ENCODE measurements at places on chromosomes 3 and 15.

GRCh38 chr3:111051354-111051753, 20.3 kb upstream of the NECTIN3 start:
- no peak for DNase-seq

DNA sequence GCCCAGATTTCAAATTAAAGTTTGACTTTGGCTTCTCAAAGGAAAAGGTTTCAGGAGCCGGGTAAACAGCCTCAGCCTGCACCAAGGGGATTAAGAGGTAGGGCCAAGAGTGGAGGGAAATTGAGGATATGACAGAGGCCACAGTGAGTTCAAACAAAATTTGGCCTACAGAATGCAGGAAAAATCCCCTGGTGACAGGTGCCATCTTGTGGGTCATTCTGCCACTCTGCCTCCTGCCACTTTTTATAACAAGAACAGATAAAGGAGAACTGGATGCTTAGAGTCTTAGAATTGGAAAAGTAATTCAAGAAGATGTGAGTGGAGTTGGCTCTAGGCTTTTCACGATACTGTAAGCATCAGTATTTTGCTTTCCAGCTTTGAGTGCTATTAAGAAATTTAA, 253.2 kb downstream of the NR2F2 start:
- no peak for DNase-seq

DNA sequence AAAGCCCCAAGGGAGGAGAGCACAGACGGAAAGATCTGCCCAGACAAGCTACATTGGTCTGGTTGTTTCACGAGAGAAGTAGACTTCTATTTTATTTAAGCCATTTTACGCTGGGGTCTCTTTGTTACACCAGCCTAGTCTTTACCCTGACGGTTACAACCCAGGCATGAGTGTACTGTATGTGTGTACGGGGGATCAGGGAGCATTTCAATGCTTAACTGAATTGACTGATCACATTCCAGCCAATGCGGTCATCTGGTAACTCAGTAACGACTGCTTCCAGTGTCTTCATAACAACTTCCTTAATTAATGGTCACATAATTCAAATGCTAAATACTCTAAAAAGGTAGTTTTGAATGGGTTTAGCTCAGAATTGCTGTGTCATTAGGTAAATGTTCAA, 288.6 kb downstream of the FOXP1 start:
- DNase-seq, result no peak

DNA sequence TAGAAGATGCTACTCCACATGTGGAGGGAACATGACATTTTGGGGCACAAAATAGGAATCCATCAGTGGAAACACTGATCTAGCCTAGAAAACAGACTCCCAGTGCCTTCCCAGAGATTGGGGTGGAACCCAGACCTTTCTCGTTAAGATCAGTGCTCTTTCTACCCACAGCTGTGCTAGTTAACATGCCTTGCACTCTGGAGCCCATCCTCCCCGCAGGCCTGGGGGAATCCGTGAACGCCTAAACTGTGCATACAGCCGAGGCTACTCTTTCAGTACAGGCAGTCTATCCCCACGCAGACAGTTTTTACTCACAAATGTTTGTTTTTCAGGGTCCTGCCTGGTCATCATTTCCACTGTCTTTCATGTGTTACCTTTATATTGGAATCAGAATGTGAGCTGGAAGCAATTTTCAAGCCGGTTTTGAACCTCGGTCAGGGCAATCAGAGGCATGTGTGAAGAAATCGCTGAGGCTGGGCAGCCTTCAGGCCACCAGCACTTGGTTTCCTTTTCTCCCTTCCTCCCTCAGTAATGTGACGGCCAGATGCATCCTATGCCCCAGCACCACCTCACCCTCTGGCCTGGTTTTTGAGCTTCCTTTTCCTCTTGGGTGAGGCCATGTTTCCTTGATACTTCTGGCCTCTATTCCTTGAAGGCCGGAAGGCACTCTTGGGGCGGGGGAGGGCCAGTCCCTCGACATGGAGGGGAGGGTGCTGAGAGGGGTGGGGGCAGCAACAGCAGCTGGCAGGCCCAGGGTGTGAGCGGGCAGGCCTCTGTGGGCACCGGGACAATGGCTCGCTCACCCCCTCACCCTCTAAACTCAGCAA, 123.6 kb upstream of the GALNT15 start:
- DNase-seq, result no peak

DNA sequence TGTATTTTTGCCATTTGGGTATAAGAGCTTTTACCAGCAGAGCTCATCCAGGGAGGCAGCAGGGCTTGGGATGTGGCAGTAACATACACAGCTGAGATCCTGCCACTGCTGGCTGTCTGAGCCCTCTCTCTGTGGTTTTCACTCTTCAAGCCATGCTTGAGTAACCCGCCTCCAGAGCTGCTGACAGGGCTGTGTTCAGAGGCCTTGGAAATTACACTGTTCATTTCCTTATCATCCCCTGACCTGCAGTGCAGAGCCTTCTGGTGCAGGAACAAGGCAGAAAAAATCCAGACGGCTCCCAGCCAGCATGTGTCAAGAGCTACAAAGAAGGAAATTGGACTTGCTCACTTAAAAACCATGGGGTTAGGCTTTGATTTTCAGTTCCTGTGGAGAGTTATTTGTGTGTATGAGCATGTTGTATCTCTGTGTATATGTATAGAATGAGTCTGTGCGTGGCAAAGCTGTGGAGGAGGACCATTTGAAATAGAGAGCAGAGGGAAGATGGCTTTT, 47.0 kb downstream of the ZNF609 start:
- DNase-seq, result peak; percentile 36

- peak; percentile 61 for DNase-seq
These were observed 10.3 kb downstream of the PDZRN3 start for GRCh38 chr3:73614419-73614818.

DNA sequence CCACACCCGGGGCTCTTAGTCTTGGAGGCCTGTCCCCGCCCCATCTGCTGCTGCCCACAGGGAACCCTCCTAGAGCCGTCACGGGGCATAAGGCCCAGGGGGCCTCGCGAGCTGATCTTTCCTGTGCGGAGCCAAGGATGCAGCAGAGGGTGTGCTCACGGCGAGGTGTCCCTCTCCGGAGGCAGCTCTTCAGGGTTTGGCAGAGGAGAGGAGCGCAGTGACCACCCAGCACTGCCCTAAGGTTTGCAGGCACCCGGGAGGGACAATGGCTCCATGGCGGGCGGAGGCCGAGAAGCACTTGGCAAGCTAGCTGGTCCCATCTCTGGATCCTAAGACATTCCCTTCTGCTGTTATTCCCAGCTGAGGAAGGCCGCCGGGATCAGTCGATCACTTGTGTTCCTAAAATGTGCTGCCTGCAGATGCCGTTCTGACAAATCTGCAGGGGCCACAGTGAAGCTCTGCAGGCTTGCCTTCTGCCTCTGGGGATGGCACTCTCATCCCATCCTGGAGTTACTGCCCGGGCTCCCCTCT, 47.4 kb upstream of the PCSK6 start:
- no peak for DNase-seq

DNA sequence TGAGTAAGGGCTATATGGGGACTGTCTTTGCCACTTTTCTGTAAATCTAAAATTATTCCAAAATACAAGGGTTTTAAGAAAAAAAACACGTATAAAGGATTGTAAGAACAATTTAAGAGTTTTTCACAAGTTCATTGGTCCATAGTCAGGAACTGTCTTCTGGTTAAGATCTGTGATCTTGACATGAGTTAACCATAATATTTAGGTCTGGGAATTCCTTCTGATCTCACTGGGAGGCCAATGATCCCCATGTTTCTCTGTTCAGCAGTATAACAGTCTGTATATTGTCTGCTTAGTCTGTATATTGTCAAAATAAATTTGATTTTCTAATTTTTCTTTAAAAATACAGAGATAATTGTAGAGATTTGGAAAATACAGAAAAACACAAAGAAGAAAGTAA, 848 bp upstream of the RHCG start:
- no peak for DNase-seq

DNA sequence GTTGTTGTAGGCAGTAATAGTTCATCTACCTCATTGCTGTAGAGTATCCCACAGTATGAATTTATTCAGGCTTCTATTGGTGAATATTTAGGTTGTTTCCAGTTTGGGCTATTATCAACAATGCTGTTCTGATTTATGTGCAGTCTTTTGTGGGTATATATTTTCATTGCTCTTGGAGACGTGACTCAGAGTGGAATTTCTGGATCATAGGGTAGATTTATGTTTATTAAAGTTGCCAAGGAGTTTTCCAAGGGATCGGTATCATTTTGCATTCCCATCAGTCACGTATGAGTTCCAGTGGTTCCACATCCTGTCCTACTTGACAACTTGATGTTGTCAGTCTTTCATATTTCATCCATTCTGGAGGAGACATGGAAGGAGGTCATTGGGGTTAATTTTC, 8.4 kb upstream of the HRH1 start:
- peak; percentile 93 for DNase-seq

GRCh38 chr3:3551981-3552380, 247.2 kb upstream of the LRRN1 start:
- no peak for DNase-seq

GRCh38 chr3:17059989-17060550, 175.3 kb downstream of the PLCL2 start:
- no peak for DNase-seq

DNA sequence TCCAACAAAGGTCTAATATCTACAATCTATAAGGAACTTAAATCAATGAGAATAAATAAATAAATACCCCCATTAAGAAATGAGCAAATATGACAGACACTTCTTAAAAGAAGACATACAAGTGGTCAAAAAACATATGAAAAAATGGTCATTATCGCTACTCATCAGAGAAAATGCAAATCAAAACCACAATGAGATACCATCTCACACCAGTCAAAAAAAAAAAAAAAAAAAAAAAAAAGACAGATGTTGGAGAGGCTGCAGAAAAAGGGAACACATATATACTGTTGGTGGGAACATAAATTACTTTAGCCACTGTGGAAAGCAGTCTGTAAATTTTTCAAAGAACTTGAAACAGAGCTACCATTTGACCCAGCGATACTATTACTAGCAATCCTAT, 31.6 kb upstream of the OR5H6 start:
- no peak for DNase-seq

DNA sequence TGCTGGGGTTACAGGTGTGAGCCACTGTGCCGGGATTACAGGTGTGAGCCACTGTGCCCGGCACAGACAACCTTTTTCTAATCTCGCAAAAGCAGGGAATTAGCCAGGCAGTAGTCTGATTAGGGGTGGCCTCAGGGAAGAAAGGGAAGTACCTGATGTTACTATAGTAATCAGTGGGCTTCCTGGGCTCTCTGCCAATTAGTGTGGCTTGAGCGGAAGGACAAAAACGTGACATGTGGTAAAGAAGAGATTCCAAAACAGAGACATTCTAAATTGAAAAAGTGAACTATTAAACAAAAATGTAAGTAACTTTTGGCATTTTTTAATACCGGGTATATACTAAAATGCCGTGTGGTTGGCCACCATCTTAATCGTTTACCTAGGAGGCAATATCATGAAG, 48.1 kb downstream of the CFAP20DC start:
- no peak for DNase-seq

DNA sequence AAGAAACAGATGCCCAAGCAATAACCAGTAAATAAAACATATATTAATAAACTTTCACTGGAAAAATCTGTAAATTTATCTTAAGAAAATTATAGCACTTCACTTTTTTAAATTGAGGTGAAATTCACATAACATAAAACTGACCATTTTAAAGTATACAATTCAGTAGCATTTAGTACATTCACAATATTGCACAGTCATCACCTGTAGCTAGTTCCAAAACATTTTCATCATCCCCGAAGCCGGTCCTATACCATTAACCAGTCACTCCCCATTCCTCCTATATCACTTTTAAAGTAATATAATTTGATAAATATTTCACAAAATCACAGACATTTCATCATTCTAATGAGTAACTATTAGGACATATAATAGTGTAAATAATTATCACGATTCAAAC, 8.0 kb upstream of the LRRIQ4 start:
- no peak for DNase-seq

DNA sequence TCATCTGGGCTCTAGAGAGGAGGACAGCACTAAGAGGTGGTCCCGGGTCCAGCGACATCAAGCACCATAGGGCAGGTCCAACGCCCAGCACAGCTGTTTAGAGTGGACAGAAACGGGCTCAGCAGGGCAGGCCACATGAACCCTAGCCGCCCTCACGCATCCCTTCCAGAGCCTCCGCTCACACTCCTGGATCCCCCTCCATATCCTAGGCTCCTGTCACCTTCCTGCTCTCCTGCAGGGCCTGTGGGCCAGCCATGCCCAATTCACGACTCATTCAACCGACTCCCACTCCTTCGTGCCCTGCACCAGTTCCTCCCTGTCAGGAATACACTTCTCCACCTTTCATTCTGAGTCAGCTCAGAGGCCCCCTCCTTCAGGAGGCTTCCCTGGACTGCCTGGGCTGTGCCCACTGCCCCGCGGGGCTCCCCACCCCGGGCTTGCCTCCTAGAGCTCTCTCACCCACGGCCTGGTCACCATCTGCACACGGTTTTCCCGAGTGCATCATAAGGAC, 90.2 kb downstream of the LINGO1 start:
- DNase-seq, result no peak

GRCh38 chr3:104604326-104605010, 762.2 kb upstream of the ALCAM start:
- no peak for DNase-seq

DNA sequence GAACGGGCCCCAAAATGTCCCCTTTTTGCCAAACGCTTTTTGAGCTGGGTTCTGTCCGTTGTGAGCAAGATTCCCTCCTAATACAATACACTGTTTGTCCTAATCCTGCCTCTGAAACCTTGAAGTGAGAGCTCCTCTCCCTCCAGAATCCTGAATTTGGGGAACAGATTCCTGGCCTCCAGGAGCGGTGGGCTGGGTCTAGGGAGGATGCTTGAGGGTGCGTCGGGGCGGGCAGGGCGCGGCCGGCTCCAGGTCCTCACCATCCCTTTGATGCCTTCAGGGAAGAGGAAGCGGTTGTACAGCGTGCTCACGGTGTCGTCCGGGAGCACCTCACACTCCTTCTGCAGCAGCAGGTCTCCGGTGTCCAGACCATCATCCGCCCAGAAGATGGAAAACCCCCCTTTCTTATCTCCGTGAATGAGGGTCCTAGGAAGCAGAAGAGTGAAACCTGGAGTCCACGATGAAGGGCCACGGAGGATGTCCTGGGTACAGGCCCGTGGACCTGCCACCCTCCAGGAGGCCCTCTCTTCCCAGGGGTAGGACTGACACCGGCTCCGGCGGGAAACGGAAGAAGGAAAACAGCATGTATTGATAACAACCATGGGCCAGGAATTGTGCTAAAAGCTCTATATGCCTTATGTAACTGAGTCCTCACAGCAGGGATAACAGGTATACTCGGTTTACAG, 23.2 kb downstream of the ALDH1L1 start:
- DNase-seq, result no peak

- DNase-seq, result no peak
These were observed 87.5 kb downstream of the MINAR1 start for GRCh38 chr15:79519628-79520027.
